ENCODE measurements at places on chromosomes 13 and 19.

- no peak for DNase-seq
These were observed 40.9 kb downstream of the GSX1 start for GRCh38 chr13:27833206-27833605.

- DNase-seq = no peak
These were observed 157.5 kb downstream of the MIPEP start for GRCh38 chr13:23731709-23732108.

DNA sequence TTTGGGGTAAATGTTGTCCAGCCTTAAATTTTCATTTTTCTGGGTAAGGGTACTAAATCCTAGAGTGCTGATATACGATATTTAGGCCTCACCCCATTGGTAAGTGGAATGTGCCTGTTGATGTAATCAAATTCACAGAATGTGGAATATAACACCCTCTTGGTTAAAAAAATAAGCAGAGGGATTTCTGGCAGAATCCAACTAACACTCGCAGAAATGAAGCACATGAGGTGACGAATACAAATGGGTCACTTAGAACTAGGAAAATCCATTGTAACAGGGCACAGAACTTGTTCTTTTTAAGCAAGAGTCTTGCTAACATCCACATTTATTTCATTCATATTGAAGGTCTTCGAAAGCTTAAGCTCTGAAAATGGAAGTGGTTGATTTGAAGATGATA, 320.3 kb downstream of the SHISA2 start:
- DNase-seq = no peak

GRCh38 chr19:32018014-32018413, 327.4 kb upstream of the ZNF507 start:
- DNase-seq = no peak

- DNase-seq = no peak
These were observed 4.5 kb downstream of the TPRX2 start for GRCh38 chr19:47863514-47863936.

DNA sequence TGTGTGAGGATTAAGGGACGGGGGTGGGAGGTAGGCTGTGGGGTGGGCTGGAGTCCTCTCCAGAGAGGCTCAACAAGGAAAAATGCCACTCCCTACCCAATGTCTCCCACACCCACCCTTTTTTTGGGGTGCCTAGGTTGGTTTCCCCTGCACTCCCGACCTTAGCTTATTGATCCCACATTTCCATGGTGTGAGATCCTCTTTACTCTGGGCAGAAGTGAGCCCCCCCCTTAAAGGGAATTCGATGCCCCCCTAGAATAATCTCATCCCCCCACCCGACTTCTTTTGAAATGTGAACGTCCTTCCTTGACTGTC, 5.5 kb downstream of the FOSB start:
- no peak for DNase-seq

- no peak for DNase-seq
These were observed 9.5 kb upstream of the RFX1 start for GRCh38 chr19:14015524-14016035.

GRCh38 chr19:13016245-13016627, 21.0 kb downstream of the NFIX start:
- DNase-seq = no peak

DNA sequence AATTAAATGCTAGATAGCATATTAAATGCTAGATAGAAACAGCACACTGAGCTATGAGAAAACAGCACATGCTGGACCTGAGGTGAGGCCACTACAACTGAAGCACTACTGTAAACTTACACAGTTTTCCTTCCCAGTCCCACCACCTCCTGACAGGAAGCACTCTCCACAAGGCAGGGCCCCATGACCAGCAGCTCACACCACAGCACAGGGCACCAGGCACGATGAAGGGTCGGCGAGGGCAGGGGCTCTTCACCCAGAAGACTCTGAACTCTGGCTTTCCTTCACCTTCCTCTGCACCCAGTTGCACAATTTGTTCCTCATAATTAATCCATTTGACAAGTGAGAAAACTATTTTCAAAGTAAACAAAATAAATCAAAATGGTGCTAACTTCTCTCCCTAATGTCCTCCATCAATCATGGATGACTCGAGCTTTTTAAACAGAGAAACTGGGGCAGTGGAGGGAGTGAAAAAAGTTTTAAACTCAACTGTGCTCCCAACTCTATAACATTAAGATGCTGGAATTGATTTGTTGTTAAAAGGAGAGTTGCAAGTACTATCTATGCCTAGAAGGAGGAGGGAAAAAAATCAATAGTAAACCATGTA, 568.7 kb downstream of the UQCRFS1 start:
- DNase-seq = no peak

GRCh38 chr19:15264061-15264932, 32.0 kb upstream of the EPHX3 start:
- no peak for DNase-seq

- no peak for DNase-seq
These were observed 45.2 kb downstream of the SOX21 start for GRCh38 chr13:94667190-94667589.

GRCh38 chr13:44365008-44365407, 8.6 kb upstream of the SERP2 start:
- no peak for DNase-seq

DNA sequence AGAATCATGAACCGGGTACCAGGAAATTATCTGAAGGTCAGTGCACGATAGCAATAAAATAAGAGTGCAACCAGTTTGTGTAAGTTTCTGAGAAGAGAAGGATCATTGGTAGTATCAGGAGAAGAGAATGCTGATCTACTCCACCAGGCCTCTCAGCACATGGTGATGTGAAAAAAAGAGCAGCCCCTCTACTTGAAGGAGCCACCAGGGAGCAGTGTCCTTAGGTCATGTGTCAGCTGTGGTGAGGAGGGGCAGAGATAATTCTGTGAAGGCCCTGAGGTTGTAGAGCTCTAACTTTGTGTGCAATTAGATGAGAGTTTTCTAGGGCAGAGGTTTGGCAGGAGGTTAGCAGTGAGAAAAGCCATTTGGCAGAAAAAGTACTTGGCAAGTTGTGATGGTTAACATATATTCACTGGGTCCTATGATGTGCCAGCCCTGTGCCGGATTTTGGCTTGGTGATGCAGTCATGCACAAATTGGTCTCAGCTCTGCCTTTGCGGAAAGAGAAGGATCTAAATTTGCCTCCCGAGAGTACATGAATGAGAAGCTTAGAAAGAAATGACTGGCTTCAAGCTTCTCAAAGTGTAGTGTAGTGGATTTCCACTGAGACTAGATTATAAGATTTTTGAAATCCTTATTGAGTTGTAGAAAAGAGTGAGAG, 19.2 kb upstream of the ZC3H13 start:
- DNase-seq = no peak

- DNase-seq = no peak
These were observed 7.1 kb upstream of the PEAK3 start for GRCh38 chr19:2288818-2289713.

DNA sequence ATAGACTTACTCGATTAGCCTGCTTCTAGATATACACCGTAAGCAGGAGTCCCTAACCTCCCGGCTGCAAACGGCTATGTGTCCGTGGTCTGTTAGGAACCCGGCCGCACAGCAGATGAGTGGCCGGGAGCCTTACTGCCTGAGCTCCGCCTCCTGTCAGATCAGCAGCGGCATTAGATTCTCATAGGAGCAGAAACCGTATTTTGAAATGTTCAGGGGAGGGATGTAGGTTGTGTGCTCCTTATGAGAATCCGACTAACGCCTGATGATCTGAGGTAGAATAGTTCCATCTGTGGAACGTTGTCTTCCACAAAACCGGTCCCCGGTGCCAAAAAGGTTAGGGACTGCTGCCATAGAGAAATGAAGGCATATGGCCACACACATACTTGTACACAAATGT, 1491.9 kb downstream of the SLITRK5 start:
- DNase-seq = peak; percentile 10

DNA sequence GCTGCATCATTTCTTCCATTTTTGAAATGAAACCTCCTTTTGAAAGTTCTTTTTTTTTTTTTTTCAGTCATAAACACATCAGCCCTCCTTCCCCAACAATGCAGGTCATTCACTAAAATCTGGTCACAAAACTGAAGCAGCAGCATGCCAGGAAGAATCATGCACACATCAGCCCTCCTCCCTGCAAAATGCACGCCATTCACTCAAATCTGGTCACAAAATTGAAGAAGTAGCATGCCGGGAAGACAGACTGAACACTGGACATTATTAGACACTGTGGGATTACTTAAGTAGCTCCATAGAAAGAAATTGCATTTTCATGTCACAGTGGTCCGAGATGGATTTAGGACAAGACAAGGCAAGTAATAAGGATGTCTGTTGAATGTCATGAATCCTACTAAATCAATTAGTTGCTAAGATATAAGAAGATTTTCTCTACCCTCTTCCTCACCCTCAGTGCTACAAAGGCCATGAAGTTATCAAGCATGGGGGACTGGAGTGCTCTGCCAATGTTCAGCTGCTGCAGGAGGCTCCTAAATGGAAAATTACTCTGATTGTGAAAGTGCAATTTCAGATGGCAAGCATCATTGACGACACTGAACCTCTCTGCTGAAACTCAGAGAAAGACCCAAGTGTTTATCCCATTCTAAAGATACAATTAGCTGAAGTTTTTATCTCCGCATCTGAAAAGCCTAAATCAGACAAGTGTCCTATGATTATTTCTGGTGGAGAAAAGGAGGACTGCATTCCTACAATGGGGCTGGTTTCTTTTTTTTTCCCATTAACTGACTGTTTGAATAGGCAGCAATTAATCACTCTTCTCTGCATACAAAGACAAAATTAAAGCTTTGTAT, 913.2 kb downstream of the DIAPH3 start:
- no peak for DNase-seq

GRCh38 chr13:83327091-83327490, 555.2 kb downstream of the SLITRK1 start:
- DNase-seq = no peak

- no peak for DNase-seq
These were observed 98.1 kb downstream of the SERP2 start for GRCh38 chr13:44471686-44472085.

DNA sequence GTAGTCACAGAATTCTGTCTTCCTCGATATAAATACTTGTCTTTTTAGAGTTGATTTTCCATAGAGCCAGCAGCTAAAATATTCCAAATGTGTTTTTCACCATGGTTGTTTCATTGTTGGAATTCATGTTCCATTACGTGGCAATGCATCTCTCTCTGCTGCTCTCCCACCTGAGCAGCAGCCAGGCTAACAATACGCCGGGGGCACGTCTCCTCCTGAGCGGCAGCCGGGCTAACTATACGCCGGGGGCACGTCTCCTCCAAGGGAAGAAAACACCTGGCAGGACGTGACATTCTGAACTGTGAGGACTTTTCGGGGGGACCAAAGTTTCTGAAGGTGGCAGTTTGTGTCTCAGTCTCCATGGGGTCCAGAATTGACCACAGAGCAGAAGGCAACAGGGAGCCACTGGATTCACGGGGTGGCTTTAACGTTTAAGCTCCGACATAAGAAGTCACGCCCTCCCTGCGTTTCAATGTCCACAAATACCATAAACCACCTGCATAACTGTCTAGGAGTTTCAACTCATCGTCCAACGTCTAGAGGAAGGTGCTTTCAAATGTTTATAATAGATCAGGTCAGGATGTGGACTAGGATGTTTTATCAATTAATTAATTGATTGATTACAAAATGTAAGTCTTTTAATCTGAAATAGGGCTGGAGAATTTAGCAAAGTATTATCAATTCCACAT, 15.1 kb downstream of the PLPP2 start:
- DNase-seq = no peak

DNA sequence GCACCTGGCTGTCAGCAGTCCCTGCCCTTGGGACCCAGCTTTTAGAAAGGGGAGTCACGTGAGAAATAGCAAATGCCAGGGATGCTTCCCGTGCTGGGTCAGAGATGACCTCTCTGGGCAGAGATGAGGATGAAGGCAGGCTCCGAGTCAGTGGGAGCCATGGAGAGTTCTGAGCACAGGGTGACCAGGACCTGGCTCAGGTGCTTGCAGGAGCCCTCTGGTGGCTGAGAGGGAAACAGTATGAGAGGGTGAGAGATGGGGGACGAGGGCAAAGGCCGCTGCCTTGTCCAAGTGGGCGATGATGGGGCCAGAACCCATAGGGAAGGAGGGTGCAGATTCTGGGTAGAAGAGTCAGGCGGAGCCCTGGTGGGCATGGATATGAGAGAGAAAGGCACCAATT, 15.8 kb downstream of the TMED1 start:
- no peak for DNase-seq

- no peak for DNase-seq
These were observed 12.9 kb downstream of the SYT3 start for GRCh38 chr19:50626795-50627194.

DNA sequence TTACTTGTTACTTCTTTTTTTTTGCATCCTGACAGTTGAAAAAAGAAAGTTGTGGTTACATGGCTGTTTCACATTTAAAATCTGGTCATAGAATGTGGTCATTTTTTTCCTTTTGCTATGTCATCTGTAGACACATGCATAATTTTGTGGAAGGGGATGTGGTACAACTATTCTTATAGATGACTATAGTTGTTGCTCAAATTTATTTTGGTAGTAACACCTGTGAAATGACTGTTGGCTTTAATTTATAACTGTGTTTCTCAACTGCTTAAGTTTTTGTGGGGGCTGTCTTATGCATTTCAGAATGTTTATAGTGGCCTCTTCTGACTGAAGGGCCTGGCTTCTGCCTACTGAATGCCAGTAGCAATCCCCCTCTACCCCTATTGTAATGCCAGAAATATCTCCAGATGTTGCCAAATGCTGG, 130.5 kb downstream of the PAN3 start:
- no peak for DNase-seq

GRCh38 chr13:43301346-43301969, 278.1 kb downstream of the DNAJC15 start:
- no peak for DNase-seq

DNA sequence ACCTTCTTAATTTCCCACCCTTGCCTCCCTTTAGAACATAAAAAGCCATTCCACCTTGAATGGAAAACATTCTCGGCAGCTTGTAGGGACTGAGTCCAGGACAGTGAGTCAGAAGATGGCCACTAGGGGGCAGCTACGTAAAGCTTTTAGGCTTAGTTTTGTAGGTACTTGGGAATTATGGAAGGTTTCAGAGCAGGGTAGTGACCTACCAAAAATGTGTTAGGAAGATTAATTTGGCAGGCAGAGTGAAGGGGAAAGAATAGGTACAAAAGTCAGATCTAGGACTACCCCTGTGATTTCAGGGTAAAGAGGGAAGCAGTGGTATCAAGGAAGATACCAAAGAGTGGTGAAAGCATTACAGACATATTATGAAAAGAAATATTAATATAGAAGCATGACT, 198.4 kb downstream of the NDFIP2 start:
- DNase-seq = no peak

- DNase-seq = no peak
These were observed 111.5 kb upstream of the HTR2A start for GRCh38 chr13:47008318-47008717.

DNA sequence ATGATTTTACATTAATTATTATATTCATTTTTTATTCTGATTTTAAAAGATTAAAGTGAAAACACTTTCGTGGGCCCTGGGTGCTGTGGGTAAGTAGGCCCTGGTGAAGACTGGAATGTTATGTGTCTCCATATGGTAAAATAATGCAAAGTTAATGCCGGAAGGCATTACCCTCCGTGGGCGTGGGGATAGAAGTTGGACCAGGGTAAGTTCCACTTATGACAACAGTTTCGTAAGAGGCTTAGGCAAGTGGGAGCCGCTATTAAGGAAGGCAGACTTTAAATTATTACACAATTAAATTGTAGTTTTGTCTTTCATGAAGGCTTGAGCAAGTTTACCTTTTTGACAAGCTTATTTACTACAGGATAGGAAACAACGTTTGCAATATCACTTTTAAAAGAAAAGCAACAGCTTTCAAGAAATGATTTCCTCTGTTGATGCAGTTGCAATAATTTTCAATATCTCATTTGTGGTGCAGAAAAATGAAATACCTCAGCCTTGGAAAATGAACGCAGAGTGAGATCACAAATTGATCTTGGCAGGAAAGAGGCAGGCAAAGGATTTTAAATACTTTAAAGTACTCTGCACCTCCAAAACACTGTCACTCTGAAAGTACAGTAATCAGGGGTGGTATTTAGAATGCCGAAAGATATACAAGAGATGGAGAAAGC, 310.6 kb downstream of the DCT start:
- no peak for DNase-seq
